B cell (primary cell): ENCODE measurements at places on chromosomes 2 and 18. TPM values are rescaled to one million over a fixed set of nuclear protein-coding genes. Genes with fewer than 3 reads are reported as not detected.

GRCh38 chr2:79171348-79171958, 11.9 kb upstream of the REG3A start:
- no peak for DNase-seq

DNA sequence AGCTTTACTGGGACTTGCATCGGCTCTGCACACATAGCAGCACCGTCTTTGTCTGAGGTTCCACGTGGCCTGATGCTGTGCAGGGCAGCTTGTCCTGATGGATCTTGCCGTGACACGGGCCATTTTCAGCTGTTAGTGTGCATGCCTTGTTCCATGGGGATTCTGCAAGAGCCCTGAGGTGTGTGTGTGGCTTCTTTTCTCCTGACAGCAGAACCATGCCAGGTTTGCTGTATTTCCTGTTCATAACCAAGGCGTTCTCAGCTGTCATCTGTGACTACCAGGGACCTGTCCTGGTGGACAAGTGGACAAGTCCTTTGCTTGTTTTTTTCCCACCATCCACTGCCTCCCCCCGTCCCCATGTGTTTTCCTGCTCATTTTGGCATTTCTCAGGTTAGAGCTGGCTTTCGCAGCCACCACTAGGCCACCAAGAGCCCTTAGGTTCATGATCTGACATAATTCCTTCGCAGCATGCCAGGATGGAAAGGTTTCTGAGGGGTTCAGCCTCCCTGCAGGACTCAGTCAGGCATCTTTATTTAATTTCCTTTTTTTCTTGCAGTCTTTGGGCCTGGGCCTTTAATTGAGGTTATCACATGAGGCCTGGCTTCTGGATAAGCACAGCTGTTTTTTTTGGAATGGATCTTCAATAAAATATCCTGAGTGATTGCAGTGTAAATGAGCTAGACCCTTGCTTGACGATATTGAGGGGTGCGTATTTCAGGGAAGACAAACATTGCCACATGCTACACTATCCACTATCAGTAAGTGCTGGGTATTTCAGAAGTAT, 139.4 kb downstream of the NCK2 start:
- DNase-seq, result no peak

- no peak for DNase-seq
These were observed 822 bp upstream of the GPD2 start for GRCh38 chr2:156435396-156435717.

DNA sequence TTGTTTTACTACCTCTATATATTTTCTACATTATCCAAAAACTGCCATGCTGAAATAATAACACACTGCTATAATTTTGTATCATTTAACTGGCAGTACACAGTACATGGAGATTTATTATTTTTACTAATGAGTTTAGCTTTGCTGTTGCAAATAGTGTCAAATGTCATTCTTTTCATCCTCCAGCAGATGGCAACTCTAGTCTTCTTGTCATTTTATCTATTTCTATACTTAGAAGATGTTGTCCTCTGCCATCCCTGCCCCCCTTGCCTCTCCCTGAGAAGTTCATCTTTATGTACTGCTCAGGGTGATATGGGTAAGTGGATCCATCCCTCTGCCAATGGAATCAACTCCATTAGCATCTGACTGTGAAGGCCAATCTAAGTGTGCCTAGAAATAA, 21.7 kb upstream of the LRRTM1 start:
- no peak for DNase-seq

DNA sequence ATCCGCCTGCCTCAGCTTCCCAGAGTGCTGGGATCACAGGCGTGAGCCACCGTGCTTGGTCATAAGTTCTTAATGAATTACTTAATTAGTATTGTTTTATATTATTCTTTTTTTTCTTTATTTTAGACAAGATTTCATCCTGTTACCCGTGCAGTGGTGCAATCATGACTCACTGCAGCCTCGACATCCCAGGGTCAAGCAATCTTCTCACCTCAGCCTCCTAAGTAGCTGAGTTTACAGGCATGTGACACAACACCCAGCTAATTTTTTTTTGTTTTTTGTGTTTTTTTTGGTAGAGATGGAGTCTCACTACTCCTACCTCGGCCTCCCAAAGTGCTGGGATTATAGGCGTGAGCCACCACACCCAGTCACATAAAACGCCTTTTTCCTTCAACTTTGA, 17.3 kb downstream of the C2orf42 start:
- no peak for DNase-seq

GRCh38 chr2:224892574-224893204, 149.6 kb downstream of the DOCK10 start:
- DNase-seq, result no peak

GRCh38 chr18:3967359-3968180, 487.5 kb downstream of the DLGAP1 start:
- DNase-seq, result no peak

- no peak for DNase-seq
These were observed 1103.0 kb downstream of the CBLN2 start for GRCh38 chr18:71441156-71441555.

DNA sequence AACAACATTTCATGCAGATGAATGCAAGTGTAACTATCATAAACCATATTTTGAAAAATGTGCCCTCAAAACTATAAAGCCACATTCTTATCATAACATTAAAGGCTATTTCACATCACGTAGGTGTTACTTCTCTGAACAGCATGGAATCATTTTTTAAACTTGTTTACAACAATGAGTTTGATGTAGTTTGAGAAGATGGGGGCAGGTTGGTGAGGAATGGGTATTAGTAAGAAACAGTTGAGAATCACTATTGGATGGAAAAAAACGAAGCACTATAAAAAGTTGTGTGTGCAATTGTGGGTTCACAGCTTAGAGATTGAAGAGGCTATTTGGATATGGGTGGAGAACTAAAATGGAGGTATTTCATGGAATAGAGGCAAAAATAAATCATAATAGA, 569.1 kb downstream of the ARHGAP15 start:
- DNase-seq, result no peak

- DNase-seq, result no peak
These were observed 301.7 kb downstream of the EIPR1 start for GRCh38 chr2:3075991-3076340.

DNA sequence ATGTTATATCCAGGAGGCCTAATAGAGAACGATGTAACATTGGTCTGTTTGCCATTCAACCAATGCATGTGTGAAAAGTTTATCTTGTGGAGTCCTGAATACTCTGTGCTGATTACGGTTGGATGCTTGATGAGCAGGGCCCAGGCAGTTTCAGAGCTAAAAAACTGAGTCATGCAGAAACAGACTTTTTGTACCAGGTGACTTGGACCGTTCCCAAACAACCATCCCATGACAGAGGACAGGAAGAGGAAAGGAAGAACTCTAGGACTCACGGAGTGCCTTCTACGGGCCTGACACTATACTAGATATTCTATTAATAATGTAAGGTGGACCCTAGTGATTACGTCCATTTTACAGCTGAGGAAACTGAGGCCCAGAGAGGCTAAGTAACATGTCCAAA, 142.1 kb downstream of the ARHGAP28 start:
- DNase-seq, result no peak

GRCh38 chr2:169397697-169398096, 35.4 kb upstream of the LRP2 start:
- DNase-seq, result no peak

DNA sequence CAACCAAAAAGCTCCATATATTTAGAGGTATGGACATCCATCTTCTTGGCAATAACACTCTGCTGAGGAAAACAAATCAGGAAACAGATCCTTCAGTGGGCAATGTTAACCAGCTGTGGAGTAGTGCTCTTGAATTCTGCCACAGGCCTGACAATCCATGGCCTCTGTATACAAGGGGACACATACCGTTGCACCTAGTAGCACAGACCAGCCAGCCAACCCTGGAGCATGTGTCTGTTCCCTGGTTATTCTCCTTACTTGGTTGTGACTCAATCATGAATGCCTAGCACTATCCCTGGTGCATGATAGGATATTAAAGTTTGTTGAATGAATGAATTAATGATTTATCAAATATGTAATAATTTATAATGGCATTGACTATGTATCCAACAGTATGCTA, 261.4 kb upstream of the MGAT5 start:
- no peak for DNase-seq

- no peak for DNase-seq
These were observed 462.2 kb downstream of the PIK3C3 start for GRCh38 chr18:42417189-42417588.

DNA sequence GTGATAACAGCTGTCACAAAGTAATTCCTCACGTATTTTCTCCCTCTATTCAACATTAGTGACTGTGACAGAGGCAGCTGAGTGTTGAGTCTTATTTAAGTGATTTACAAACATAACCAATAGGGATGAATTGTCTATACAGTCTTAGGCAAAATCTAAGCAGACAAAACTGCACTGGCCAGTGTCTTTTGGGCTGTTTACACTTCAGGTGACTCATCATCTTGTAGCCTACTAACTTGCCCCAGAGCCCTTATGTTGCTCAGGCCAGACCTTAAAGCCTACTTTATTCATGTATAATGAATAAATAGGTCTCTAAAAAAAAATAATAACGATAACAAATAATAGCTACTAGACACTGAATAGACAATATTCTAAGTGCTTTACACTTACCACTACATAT, 17.2 kb downstream of the THOC1 start:
- DNase-seq, result no peak

DNA sequence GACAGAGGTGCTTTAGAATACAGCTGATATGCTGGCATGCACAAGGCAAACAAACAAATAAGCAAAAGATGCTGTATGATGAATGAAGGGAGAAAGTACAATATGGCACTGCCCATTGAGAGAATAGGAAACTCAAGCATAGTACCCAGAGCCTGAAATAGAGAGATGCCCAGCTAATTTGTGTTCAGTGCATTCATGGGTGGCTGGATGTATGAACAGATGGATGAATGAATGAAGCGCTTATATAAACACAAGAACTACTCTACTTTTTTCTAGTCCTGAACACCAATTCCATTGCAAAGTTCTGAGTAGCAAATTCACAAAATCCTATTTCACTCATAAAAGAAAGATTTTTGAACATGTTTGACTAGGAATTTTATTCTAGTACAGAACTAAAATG, 756.3 kb downstream of the SATB2 start:
- no peak for DNase-seq

DNA sequence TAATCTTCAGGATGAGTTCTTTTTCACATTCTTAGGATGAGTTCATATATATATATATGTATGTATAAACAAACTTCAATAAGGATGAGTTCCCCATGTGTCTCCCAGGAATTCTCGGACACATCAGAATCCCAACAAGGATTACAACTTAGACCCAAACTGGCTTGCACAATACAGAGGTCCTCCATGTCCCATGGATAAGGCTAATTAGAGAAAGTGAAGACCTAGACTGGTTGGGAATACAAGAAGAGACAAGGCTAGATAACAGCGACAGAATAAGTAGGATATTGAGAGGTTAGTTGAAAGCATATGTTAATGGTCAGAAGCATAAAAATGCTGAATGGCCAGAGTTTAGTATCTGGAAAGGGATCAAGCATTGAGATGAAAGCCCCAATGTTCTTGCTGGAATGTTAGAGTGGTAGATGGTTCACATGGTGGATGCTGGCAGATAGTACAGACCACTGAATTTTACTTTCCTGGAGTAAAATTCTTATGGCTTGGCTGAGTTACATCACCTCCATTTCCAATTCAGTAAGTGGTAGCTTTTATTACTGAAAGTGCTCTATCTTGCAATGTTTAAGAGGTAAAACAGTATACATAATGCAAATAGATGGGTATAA, 154.9 kb upstream of the EPHA4 start:
- no peak for DNase-seq

GRCh38 chr2:183026424-183026823, 11.8 kb downstream of the NCKAP1 start:
- no peak for DNase-seq

- no peak for DNase-seq
These were observed 215.4 kb downstream of the AGAP1 start for GRCh38 chr2:235709124-235709813.

Gene ARHGEF33
- 0.04 and 0.06 TPM in 2 replicates for polyA plus RNA-seq

Gene REL
- 27.9 and 54.4 TPM in 2 replicates for polyA plus RNA-seq

Gene KCNJ3
- polyA plus RNA-seq, result 0.01 TPM in 1 of 2 replicates, not detected in the other

Gene MYOM1
- 1.5 TPM in 2 replicates for polyA plus RNA-seq

Gene EML6
- polyA plus RNA-seq, result 30.0 and 42.5 TPM in 2 replicates

Gene FAM110C
- not detected in 2 replicates for polyA plus RNA-seq

Gene B3GNT7
- polyA plus RNA-seq, result 4.1 and 5.7 TPM in 2 replicates
